Stimulated activated CD8-positive, alpha-beta memory T cell treated with anti-CD3 and anti-CD28 coated beads, Interleukin-7, amount 100 ng/mL, for 1 hour (primary cell): ENCODE measurements at places on chromosomes 4 and X.

GRCh38 chr4:26179316-26179760 is 141.5 kb upstream of the RBPJ start:
- DNase-seq, result no peak

- DNase-seq, result no peak
Observed at GRCh38 chrX:78748846-78749245, 1.3 kb downstream of the LPAR4 start.

GRCh38 chrX:63330681-63331080 is 20.5 kb downstream of the SPIN4 start:
- no peak for DNase-seq

- DNase-seq, result no peak
Observed at GRCh38 chr4:114815760-114816159, 217.2 kb downstream of the UGT8 start.

GRCh38 chr4:145679520-145679919 is 426 bp upstream of the C4orf51 start:
- no peak for DNase-seq

DNA sequence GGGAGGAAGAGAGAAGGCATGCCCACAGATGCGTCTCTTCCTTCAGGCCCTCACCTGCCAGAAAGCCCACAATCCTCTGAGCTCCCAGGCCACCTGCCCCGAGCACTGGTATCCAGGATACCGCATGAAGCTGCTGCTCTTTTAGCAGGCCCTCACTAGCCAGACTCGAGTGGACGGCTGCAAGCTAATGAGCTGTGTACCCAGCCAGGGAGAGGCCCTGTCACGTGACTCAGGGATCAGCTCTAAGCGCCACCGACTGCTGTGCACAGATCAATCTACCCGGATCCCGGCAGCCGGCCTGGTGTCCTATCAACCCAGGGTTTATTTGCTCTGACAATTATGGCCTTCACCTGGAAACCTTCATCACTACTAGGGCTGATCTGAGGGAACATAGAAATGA is 39.0 kb downstream of the BCOR start:
- DNase-seq, result no peak

DNA sequence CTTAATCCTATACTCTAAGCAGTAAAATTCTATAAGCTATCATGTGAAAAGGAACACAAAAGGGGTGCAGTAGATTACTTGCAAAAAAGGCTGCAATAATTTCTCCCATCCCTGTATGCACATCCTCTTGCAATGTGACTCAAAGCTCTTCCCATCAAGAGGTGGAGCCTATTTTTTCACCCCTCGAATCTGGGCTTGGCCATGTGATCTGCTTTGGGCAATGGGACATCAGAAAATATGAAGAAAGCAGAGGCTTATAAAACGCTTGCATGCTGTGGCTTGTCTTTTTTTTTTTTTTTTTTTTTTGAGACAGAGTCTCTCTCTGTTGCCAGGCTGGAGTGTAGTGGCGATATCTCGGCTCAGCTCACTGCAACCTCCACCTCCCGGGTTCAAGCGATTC is 33.0 kb downstream of the GEMIN8 start:
- DNase-seq, result no peak

GRCh38 chr4:48112017-48112667 is 21.9 kb downstream of the TXK start:
- no peak for DNase-seq

DNA sequence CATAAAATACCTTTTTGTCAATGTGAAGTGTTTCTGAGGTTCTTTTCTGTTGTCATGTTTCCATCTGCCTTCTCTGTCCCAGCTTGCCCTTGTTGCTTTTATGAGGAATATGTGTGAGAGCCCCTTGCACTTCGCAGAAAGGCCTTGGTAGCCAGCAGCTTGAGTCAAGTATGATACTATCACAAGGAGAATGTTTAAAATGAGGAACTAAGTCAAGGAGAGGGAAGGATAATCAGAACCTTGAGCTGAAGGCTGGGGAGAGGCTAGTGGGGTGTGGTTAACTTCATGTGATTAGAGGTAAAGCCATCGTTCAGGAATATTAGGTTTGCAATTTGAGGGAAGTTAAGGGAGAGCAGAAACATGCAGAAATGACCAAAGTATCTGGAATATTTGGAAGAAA is 12.7 kb downstream of the PGK1 start:
- no peak for DNase-seq
